CD8-positive, alpha-beta T cell (primary cell): ENCODE measurements at places on chromosomes 6 and 20.

DNA sequence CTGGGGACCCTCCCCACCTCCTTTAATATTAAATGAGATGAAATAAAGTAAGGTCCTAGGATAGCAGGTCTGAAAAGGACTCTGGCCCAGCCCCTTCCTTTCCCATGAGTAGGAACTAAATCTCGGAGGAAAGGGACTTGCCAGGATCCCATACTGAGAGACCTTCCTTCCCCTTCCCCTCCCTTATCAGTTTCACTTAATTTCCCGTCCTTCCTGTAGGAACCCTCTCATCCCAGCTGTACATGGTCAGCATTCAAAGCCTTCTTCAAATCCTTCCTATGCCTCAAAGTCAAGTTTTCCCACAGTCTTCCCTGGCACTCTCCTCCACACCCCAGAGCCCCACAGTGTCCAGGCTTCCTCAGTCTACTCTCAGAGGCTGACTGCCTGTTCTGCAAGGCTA, 71.3 kb upstream of the MYL9 start:
- DNase-seq, result no peak

DNA sequence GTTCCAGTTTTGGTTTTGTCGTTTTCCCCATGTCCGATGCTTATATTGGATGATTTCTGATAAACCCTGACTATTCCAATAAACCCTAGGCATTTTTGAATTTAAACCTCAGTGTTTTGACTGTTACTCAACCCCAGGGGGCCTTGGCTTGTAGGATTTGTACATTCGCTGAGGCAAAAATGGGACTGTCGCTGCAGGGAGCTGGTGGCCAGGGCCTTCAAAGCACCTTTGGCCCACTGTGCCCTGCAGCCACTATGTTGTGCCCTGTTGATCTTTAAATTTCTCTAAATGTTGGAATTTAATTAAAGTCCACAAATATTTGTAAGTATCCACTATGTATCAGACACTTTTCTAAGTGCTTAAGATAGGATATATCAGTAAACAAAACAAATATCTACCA, 9.5 kb upstream of the NOL7 start:
- DNase-seq, result no peak

DNA sequence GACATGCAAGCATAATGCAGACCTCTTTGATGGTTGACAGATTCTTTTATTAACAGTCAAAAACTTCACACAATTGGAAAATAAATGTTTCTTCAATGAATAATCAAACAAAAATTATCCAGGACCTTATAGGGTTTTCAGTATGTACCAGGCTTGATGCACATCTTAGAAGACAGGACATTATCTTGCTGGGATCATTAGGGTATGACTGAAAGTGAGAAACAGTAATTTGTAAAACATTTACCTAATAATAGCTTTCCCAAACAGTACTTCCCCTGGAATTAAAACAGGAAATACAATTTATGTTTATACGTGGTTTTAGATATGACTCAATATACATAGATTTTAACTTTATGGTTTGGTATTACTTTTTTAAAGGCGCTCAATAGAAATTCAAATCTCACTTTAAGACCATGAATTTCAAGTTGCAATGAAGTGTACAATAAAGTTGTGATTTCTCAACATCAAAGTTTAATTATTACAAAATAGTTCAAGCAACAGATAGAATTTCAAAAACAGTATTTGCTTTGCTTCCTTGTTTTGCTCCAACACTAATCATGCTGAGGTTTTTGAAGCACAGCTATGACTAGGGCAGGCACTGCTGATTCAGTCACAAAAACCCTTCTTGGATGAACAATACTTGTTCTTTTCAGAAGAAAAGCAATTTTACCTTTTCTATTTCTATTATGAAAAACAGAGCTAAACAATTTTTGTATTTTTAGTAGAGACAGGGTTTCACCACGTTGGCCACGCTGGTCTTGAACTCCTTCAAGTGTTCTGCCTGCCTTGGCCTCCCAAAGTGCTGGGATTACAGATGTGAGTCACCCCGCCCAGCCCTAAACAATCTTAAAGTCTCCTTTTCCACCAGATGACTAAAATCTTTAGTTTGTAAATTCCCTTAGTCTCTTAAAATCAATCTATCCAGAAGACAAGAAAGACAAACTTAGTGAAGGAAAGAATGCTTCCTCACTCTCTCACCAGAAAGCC, 13.7 kb downstream of the SOD2 start:
- DNase-seq, result no peak

GRCh38 chr6:132712366-132712765, 1.5 kb downstream of the VNN1 start:
- DNase-seq, result no peak

DNA sequence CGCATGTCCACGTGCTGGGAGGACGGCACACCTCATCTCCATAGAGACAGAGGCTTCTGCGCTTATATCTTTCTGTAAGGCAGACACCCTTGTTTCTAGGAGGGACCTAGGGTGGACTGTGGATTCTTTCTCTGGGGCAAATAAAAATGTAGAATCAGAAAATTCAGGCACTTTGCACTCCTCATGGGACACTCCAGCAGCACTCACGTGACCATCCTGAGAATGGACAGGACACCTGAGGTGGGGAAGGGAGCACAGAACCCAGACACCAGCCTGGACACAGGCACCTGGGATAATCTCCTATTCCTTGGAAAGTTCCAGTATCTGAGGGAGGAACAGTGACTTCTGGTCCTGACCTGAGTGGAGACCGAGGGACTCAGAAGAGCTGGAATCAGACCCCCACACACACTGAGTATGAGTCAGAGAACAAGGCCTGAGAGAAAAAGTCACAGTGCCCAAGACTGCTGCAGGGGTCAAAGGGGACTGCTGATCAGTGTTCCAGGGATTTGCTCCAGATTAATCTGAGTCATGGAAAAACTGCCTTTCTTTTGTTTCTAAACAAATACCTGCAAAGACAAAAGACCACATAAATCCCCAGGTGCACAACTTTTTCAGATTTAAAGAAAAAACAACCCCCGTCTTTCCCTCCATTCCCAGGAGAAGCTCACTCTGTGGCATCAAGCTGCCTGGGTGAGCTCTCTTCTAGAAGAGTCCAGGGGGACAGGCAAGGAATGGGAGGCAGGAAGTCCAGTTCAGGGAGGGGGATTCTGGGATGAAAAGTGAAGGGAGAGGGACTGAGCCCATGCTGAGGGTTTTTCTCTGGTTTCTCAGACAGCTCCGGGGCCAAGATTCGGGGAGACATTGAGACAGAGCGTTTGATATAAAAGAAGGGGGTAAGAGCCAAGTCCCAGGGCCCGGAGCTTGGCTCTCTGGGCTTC, 35.6 kb upstream of the MICB start:
- no peak for DNase-seq

- no peak for DNase-seq
Observed at GRCh38 chr20:63435552-63435951, 36.9 kb downstream of the KCNQ2 start.

DNA sequence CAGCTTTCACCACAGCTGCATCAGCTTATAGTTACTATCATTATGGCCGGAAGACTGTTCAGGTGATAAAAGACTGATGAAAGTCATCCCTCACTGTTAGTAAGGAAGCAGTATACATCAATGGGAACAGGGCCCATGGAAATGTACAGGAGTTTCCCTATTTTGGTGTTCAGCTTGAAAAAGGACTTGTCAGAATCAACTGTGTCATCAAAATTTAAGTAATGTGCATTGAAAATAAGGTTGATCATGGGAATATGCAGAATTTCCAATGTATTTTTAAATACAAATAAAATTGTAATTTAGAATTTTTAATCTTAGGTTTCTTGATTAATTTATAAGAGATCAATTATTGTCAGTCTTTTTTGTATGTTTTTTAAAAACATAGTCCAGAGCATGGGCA, 16.8 kb downstream of the LRRN4 start:
- DNase-seq, result no peak

DNA sequence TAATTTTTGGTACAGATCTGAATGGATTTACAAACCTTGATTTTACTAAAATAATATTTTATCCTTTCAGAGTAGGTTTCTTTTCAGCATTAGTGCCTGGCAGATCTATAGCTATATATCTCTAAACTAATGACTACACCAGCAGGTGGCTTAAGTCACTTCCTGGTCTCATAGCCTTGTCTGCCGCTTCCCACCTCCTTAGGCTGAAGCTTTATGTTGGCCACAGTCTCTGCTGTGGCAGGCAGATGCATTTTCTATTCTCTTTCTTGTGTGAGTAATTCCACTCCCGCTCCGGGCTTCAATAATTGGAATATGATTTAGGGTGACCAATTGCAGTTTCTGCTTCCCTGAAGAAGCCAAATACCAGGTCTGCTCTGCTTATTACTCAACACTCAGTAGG, 226.8 kb upstream of the HS3ST5 start:
- no peak for DNase-seq
